ENCODE measurements at places on chromosomes 2 and 18.

- no peak for DNase-seq
Measured at GRCh38 chr18:2714140-2714539, 58.6 kb downstream of the SMCHD1 start.

- no peak for DNase-seq
Measured at GRCh38 chr18:58476516-58477256, 152.2 kb downstream of the ALPK2 start.

DNA sequence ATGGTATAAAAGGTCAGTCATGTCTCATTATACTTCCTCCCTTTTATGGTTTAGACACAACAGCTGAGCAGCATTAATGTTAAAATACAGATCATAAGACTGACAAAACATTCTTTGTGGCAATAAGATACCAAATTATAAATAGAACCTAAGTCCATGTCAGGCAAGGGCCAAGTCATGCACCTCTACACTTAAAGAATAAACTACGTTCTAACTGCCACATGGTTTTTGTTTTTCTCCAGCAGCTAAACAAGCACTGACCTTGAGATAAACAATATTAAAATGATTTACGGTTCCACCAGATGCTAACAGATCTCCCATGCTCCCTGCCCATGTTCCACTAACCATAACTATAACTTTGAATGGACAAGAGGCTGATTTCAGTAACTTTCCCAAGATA is 368.6 kb upstream of the TFPI start:
- DNase-seq: no peak

DNA sequence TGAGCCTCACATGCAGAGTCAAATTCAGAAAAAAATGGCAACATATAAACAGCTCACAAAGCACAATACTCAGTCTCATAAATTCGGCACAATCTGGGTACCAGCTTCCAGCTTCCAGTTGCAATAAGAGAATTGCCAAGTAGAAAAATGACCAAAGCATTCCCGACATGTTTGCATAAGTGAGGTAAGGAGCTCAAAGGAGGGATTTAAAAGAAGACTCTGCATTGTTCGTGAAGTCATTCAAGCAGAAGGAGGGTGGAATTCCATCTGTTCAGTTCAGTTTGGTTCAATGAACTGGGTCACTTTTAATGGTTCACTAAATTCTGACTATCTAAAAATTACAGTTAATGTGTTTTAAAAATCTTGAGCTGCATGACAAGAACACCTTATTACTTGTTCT is 106.7 kb upstream of the KLHL14 start:
- no peak for DNase-seq

DNA sequence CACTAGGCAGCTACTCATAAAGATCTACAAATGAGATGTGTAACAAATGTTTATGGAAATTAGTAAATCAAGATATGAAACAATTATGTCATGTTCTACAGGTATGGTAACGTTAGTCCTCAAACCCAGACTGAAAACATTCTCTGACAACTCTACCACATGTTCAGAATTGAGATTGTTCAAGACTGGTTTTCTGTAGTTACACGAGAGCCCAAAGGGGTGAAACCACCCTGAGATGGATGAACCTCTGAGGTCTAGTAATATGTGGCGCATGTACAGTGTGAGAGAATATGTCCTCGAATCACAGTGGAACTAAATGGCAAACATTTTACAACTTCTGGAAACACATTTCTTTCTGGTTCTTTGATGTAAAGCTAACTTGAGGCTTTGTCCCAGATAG is 614.3 kb downstream of the ZEB2 start:
- no peak for DNase-seq

GRCh38 chr2:228738671-228739380 is 532.3 kb downstream of the PID1 start:
- no peak for DNase-seq

DNA sequence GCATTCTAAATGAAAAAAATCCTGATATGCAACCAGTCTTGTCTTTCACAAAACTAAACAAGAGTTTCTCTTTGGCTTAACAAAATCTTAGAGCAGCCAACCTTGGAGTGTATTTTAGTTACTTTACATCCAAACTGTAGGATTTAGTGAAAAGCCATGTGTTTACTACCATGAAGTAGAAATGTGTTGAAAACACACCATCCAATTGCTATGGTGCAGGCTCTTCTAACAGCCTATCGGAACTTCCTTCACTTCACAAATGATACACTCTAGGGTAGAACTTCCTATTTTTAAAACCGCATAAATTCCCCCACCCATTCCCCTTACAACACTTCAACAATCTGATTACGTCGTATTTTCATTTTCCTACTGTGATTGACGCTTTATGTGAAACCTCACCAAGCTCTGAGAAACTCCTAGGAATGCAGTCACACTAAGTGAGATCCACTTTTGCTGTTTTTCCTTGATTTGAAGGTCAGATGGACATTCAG is 74.4 kb upstream of the MAP4K4 start:
- DNase-seq: no peak

GRCh38 chr2:25955869-25956535 is 26.3 kb downstream of the KIF3C start:
- no peak for DNase-seq

Measured in colonic mucosa (tissue), 4 donors.